ENCODE measurements at places on chromosomes 11 and 22. TPM values are rescaled to one million over a fixed set of nuclear protein-coding genes. Genes with fewer than 3 reads are reported as not detected.

DNA sequence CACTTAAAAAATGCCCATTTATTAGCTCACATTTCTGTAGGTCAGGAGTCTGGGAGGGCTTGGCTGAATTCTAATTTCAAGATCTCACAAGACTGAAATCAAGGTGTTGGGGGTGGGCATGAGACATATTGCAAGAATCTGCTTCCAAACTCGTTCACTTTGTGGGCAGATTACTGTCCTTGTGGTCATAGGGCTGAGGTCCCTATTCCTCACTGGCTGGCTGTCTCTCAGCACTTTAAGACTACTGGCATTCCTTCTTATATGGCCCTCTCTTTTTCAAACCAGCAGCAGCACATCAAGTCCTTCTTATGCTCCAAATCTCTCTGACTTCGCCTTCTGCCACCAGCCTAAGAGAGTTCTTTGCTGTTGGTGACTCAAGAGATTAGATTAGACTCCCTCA lies 27.8 kb upstream of the MYOD1 start:
- no peak for DNase-seq

The ART1 gene
- polyA plus RNA-seq: not detected

DNA sequence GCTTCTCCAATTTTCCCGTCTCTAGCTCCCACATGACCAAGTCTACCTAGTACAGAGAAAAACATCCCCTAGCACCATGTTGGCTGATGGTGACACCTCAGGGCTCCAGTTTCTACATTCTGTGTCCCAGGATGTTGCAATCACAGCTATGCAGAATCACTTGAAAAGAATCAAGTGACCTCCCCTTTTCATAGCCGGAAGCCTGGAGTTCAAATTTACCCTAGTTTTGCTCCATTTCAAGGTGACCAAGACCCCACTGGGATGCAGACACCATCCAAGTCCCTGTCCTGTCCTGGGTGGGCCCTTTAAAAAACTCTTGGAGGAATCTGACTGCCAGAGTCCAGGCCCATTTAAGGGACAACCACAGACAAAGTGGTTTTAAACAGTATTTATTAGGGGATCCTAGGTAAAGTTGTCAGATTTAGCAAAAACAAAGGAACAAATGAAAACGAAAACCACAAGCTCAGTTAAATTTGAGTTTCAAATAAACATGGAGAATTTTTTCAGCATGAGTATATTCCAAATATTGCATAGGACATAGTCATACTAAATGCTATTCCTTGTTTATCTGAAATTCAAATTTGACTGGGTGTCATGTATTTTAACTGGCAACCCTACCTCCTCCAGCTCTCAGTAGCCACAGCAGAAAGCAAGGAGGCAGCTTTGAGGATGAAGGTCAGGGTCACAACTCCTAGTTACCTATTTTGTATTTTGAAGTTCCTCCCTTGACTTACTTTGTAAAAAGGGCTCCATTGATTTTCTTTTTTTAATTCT lies 52.4 kb downstream of the MIAT start:
- no peak for DNase-seq

The KCNE3 gene
- 2.2 TPM for polyA plus RNA-seq

DNA sequence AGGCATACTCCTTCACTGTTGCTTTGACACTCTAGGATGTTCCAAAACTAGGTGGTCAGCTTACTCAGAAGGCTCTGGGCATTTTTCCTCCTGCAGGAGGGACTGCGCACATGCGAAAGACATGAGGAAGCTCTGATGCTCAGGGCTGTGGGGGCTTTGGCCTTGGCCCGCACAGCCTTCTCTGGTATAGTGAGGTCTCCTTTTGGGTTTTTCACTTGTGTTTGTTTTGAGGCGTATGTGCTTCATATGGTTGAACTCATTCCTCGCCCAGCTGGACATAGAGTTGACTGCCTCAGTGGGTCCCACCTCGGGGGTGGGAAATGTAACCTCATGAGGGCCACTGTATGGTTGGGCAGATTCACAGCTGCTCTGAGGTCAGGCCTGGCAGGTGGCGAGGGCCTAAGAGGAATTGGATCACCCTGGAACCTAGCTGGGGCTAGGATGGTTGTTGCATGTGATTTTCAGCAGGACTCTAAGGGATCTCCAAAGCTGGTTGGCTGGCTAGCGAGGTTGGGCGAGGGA lies 63.7 kb downstream of the PTPRJ start:
- DNase-seq: no peak

GRCh38 chr11:118610773-118611432 lies 3.5 kb downstream of the PHLDB1 start:
- DNase-seq: peak; percentile 94

DNA sequence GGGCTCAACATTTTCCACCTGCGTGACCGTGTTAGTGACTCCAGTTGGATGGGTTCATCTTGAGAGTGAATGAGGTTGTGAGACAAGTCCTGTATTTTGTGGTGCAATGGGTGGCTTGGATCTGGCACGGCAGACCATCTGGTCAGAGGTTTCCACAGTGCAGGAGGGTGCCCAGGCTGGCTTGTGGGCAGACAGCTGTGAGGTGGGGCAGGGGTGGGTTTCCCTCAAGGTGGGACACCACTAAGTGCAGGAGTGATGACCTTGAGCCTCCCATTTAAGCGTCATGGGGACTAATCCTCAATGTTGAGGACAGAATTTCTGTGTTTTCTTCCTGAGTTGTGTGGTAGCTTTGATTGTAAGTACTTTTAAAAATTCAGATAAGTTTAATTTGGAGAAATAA lies 220.6 kb downstream of the TBC1D22A start:
- no peak for DNase-seq

The PKNOX2 gene
- 8.1 TPM for polyA plus RNA-seq

The NELL1 gene
- not detected for polyA plus RNA-seq
